WTC11 (cell line): ENCODE measurements at places on chromosomes 11 and 22. TPM values are rescaled to one million over a fixed set of nuclear protein-coding genes. Genes with fewer than 3 reads are reported as not detected.

Gene MPZL2
- 1.2 to 1.8 TPM (median 1.4 TPM) in 3 replicates for total RNA-seq

Gene PANX3
- total RNA-seq = not detected in 3 replicates

Gene NAALADL1
- total RNA-seq = 4.5 to 6.1 TPM (median 5.9 TPM) in 3 replicates

Gene DRAP1
- 111 to 129 TPM (median 114 TPM) in 3 replicates for total RNA-seq

Gene OR5M10
- not detected in 3 replicates for total RNA-seq

Gene INPP5J
- 6.2 to 9.0 TPM (median 7.7 TPM) in 3 replicates for total RNA-seq

Gene PLAAT5
- 14.7 to 23.0 TPM (median 16.0 TPM) in 3 replicates for total RNA-seq

Gene ALX4
- total RNA-seq = not detected in 3 replicates

Gene SCN3B
- 0.37 to 0.79 TPM (median 0.71 TPM) in 3 replicates for total RNA-seq

Gene PNPLA3
- 17.9 to 19.8 TPM (median 19.6 TPM) in 3 replicates for total RNA-seq

Gene KLHL35
- 0.22 to 0.60 TPM (median 0.39 TPM) in 3 replicates for total RNA-seq

Gene ZNHIT2
- total RNA-seq = 15.9 to 18.3 TPM (median 16.7 TPM) in 3 replicates

Gene EFCAB6
- total RNA-seq = 0.25 to 0.94 TPM (median 0.41 TPM) in 3 replicates
